IPS-NIHi11 (cell line): ENCODE measurements at places on chromosomes 12 and 14.

- DNase-seq, result no peak
Measured at GRCh38 chr12:127690161-127690560, 576.8 kb upstream of the TMEM132C start.

DNA sequence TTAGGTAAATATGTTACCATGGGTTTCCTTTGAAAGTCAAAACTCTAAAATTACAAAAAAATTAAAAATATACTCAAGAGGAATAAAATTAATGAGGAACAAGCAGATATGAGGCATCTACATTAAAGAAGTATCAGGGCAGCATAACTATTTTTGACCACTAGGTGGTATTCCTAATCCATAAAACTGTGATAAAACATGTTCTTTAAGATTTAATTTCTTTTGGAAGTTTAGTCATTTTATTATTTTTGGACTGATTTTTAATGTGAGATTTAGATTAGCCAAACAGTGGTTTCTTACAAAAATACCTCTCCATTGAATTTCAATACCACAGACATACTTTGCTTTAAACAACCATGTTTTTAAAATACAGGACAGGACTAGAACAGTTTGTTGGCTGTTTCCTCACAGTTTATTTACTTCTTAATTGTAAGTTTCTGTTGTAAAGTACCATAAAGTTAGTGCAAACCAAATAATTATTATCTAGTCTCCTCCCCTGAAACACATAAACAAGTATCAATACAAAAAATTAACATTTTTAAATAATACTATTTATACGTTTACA, 49.8 kb downstream of the NTS start:
- no peak for DNase-seq

GRCh38 chr14:20631880-20632389, 9.6 kb downstream of the OR6S1 start:
- DNase-seq, result peak; percentile 56

- DNase-seq, result no peak
Measured at GRCh38 chr12:90808568-90808967, 146.4 kb downstream of the CCER1 start.
